ENCODE measurements at places on chromosomes 1 and 21.
A peak's percentile ranks its signal among the peaks of the same experiment; 100 is the strongest.

DNA sequence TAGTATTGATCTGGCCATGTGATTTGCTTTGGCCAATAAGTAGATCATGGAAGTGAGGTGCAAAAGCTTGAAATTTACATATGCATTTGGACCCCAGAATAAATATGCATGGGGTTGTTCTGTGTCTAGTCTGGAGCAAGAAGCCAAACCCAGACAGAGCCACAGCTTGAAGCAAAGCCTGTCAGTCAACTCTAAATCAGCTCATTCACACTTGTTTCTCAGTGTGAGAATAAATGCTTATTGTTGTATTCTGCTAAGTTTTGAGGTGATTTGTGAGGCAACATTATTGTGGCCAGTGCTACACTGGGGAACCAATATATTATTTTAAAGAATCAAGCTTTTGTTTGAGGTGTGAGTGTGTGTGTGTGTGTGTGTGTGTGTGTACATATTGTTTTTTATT lies 12.2 kb upstream of the PGLYRP3 start:
- no peaks in the 10 kb centered on the region for H3K4me1 ChIP-seq
- no peaks in the 10 kb centered on the region for H3K36me3 ChIP-seq
- H3K27me3 ChIP-seq = no peaks in the 10 kb centered on the region
- no peak overlapping the region for H3K27ac ChIP-seq

DNA sequence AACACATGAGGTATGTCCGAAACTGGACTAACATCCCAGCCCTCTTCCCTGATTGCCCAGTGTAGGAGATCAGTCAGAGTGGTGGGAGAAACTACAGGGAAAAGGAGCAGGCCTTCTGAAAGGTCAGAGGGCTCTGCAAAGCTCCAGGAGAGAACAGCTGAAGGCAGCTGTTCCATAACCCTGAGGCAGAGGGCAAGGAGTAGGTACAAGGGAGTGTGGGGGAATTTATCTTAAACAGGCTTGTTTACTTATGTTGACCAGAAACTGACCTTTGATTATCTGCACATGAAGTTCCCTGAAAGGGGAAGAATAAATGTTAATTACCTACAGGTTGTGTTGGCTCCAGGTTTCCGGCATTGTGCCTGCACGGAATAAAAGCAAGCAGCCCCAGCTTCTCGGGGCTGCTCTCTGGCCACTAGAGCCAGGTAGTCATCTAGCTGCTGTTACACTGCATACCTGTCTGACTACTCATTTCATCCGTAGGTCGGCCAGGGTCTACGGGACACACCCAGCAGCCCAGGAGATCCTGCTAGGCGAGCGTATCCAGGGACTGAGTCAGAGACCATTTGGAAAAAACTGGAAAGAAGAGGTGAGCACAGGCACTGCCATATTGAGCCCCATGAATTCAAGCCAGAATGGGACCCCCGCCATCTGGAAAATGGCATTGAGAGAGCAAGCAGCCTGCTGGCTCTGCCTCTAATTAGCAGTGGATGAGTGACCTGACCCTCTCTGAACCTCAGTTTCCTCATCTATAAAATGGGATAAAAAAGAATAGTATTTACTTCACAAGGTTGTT lies 14.9 kb upstream of the PAQR7 start:
- peaks cover 2% of the 10 kb centered on the region for H3K36me3 ChIP-seq
- no peak overlapping the region for H3K4me3 ChIP-seq
- DNase-seq = peak; percentile 94
- H3K4me1 ChIP-seq = peaks cover 58% of the 10 kb centered on the region
- no peaks in the 10 kb centered on the region for H3K27me3 ChIP-seq
- peak overlapping the region; percentile 80 for H3K27ac ChIP-seq

- no peaks in the 10 kb centered on the region for H3K36me3 ChIP-seq
- peaks cover 10% of the 10 kb centered on the region for H3K4me1 ChIP-seq
- no peaks in the 10 kb centered on the region for H3K27me3 ChIP-seq
- peak overlapping the region; percentile 75 for H3K27ac ChIP-seq
These were observed 54.6 kb downstream of the RAP1GAP start for GRCh38 chr1:21614419-21615115.

DNA sequence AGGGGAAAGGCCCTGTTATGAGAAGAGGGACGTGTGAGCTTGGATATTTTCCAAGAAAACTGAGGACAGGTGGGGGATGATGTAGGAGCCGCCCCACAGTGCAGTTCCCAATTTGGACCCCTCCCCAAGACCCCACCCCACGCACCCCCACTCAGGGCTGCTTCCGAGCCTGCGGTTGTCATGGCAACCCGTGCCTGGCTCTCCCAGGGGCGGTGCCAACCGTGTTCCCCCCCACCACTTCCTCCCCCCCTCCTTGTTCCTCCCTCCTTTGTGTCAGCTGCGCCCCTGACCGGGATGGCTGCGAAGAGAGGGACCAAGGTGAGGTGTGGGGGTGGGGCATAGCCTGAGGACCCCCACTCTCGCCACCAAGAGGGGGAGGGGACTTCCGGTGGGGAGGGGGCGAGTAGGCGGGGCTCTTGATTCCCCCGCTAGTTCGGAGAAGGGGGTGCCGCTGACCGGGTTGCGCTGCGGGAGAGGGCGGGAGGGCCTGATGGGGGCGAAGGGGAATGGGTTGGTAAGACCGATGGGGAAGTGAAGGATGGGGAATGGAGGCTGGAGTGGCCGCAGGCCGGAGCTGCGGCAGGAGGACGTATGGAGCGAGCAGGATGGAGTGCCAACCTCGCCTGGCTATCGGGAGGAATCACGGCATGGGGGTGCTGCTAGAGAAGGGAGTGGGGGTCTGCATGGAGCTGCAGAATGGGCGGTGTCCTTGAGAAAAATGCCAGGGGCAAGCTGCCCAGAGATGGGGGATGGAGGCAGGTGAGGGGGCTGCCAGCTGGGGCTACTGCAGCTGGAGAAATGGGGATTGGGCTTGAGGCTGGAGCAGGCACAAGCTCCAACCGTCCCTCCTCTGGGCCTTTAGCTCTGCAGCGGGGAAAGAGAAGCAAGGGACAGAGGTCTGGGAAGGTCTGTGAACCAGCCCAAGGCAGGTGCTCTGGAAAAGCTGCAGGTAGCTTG lies 953 bp downstream of the TRIM46 start:
- H3K27ac ChIP-seq = no peak overlapping the region
- no peaks in the 10 kb centered on the region for H3K27me3 ChIP-seq
- peaks cover 16% of the 10 kb centered on the region for H3K4me1 ChIP-seq
- H3K36me3 ChIP-seq = no peaks in the 10 kb centered on the region
- H3K4me3 ChIP-seq = no peak overlapping the region

- H3K4me1 ChIP-seq = peaks cover 9% of the 10 kb centered on the region
- no peak for DNase-seq
- H3K27me3 ChIP-seq = no peaks in the 10 kb centered on the region
- H3K27ac ChIP-seq = no peak overlapping the region
- no peak overlapping the region for H3K4me3 ChIP-seq
These were observed 58.2 kb downstream of the TBX19 start for GRCh38 chr1:168338589-168339503.

DNA sequence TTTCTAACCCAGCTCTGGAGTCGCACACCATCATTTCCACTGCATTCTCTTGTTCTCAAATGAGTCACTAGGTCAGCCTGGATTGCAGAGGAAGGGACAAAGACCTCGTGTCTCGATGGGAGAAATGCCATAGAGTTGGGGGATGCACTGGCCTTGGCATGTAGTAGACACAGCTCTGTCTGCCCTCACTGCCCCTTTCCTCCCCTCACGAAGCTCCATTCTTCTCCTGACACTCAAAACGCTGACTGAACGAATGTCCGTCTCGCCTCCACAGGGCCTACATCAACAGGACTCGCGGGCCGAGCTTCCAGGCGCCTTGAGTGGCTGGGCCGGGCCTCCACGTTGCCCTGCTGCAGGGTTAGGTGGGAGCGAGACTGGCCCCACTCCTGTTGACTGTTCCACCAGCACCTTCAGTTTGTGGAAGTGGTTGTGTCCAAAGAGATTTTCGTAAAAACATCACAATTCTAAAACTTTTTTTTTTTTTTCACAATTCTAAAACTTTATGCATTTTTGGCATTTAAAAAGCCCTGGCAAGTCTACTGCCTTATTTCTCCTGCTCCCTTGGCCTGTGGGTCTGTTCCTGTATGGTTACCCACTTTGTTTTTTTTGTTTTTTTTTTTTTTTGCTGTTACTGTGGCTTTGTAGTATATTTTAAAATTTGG lies 18.8 kb downstream of the PKNOX1 start:
- no peak overlapping the region for H3K27ac ChIP-seq
- H3K36me3 ChIP-seq = no peaks in the 10 kb centered on the region
- DNase-seq = no peak
- no peaks in the 10 kb centered on the region for H3K27me3 ChIP-seq

DNA sequence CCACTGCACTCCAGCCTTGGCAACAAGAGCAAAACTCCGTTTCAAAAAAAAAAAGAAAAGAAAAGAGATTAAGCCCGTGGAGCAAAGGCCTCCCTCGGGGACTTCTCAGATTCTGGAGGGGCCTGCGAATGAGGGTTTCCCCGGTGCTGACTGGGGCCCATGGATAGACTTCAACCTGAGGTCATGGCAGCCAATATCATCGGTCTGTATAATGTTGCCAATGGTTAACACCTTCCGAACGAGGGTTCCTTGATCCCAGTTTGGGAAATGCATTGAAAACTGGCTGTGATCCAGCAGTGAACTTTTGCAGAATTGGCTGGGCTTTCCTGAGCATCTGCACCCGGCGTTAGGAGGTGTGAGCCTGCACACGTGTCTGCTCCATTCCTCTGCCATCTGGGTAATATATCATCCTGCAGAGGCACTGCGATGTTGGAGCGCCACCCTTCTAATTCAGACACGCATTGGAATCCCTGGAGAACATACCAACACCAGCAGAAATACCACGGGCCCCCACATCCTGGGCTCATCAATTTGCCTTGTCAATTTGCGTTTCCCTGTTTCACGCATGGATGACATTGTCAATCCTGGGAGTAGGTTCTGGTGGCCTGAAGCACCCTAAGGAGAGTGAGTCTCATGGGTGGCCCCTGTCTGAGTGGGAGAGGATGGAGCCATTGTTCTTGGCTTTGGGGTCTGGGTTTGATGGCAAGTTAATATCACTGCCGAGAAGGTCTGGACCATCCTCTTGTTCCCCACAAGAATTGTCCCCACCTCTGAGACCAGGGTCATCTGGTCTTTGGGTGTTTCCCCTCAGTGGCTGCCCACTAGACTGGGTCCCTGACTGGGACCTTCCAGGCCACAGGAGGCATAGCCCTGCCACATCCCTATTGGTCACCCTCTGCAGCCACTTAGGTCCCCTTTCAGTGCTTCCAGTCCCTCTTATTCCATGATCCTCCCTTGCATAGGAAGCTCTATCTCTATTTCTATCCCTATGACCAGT lies 441.0 kb downstream of the PTPRU start:
- H3K27ac ChIP-seq = no peak overlapping the region
- H3K4me3 ChIP-seq = no peak overlapping the region
- DNase-seq = no peak
- H3K36me3 ChIP-seq = no peaks in the 10 kb centered on the region
